ENCODE measurements at places on chromosomes 6 and 20. TPM values are rescaled to one million over a fixed set of nuclear protein-coding genes. Genes with fewer than 3 reads are reported as not detected.

- DNase-seq = no peak
Observed at GRCh38 chr20:62499758-62500236, 24.0 kb upstream of the GATA5 start.

GRCh38 chr20:59640267-59640666 is 35.9 kb downstream of the PHACTR3 start:
- DNase-seq = no peak

GRCh38 chr6:44731485-44732095 is 344.1 kb downstream of the CDC5L start:
- no peak for DNase-seq

GRCh38 chr6:169093066-169093723 is 160.5 kb downstream of the THBS2 start:
- DNase-seq = no peak

DNA sequence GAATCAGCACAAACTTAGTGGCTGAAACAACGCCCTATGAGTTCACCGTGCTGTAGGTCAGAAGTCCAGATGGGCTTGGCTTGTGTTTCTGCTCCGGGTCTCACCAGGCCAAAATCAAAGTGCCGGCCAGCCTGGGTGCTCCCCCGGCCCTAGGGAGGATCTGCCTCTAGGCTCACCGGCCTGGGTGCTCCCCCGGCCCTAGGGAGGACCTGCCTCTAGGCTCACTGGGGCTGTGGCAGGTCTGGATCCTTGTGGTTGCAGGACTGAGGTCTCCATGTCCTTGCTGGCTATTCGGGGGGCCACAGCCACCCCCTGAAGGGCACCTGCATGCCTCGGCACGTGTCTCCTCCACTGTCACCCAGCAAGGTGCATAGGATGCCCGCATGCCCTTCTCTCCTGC is 216.3 kb downstream of the TAF4 start:
- DNase-seq = no peak

DNA sequence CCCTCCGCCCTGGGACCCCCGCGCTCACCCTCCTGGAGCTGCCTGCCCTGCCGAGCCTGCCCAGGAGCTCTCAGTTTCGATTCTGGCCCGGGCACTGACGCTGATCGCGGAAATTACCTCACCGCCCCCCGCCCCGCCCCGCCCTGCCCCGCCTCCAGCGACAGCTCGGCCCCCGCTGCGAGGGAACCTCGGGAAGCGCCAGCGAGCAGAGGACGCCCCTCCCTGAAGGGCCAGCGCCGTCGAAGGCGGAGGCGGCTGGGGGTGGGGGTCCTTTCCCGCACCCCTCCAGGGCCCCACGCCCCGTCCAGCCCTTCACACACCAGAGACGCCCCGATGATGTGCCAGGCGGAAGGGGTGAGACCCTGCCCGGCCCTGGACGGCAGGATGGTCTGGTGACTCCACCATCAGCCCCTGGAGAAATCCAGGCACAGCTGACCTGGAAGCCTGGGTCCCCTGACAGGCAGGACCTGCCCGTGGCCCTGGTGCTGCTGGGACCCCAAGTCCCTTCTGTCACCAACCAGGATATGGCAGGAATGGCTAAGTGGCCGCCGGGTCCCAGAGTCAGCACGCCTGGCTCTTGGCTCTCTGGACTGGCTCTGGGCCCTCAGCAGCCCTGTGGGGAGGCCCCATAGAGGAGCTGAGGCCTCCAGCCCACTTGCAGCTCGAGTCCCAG is at the start of gene HELZ2:
HELZ2 (minus strand) TSS at position 84 of the 673 bp plus-strand sequence. CDS start 1,854 bp downstream, outside the sequence.
- no peak for DNase-seq

GRCh38 chr20:5395932-5396727 is 79.4 kb upstream of the PROKR2 start:
- DNase-seq = no peak

DNA sequence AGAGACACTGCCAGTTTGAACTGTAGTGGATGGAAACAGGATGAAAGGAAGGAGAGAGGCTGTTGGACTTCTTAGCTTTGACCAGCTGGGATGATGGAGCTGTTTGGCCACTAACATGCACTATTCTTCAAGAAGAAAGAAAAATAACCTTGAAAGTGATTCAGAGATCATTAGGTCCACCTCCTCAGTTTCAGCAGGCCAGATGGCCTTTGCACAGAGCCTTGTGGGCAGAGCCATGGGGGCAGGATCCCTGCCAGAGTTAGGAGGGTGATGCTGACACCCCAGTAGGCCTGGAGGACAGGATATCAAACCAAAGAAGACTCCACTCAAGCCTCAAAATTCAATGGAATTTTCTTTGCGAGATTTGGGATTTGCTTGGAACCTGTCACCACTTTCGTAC is 74.5 kb upstream of the TMEM181 start:
- DNase-seq = no peak

DNA sequence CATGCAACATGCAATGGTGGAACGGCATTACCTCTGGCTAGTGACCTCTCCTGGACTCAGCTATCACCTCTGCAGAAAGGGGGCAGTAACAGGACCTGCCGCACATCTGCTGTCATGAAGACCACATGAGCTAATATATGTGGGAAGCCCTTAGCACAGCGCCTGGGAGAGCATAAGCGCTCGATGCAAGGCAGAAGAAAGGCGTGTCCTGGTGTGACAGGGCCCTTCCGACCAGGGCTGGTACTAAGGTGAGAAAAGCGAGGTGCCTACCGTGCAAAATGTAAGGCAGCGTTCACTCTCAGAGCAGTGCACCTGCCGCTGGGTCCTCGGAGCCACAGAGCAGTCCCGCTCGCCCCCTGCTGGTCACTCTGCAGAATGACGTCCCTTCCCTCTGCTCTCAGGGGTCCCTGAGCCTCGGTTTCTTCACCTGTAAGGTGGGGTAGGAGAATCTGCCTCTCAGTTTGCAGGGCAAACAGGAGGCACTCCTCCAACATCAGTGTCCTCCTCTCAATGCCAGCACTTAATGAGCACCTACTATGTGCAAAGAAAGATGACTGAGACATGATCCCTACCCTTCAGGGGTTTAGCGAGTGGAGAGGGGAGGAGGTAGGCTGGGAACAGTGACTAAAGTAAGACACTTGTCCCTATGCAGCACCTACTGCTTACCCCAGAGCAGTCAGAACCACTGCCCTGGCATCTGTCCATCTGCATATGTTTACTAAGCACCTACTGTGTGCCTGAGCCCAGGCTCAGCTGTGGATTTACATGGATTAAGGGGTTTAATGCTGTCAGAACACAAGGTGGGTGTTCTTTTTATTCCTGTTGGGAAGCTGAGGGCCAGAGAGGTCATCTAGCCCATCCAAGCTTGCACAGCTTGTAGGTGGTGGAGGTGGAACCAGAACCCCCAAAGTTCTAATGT is 41.1 kb upstream of the PTGIS start:
- peak; percentile 66 for DNase-seq

TCF21 gene
- 213 TPM for polyA plus RNA-seq

PTPRT gene
- polyA plus RNA-seq = 0.49 TPM

MAS1 gene
- polyA plus RNA-seq = 0.03 TPM

DCBLD1 gene
- 13.9 TPM for polyA plus RNA-seq

COX4I2 gene
- polyA plus RNA-seq = 1.8 TPM

PARD6B gene
- polyA plus RNA-seq = 23.8 TPM

Measured in right renal pelvis (tissue), 4 donors.